ENCODE measurements at places on chromosomes 4 and X.

- DNase-seq, result no peak
Measured at GRCh38 chr4:7128644-7129043, 60.8 kb upstream of the GRPEL1 start.

GRCh38 chr4:30860978-30861377 is 140.8 kb downstream of the PCDH7 start:
- no peak for DNase-seq

GRCh38 chr4:38381788-38382187 is 282.2 kb upstream of the KLF3 start:
- no peak for DNase-seq

DNA sequence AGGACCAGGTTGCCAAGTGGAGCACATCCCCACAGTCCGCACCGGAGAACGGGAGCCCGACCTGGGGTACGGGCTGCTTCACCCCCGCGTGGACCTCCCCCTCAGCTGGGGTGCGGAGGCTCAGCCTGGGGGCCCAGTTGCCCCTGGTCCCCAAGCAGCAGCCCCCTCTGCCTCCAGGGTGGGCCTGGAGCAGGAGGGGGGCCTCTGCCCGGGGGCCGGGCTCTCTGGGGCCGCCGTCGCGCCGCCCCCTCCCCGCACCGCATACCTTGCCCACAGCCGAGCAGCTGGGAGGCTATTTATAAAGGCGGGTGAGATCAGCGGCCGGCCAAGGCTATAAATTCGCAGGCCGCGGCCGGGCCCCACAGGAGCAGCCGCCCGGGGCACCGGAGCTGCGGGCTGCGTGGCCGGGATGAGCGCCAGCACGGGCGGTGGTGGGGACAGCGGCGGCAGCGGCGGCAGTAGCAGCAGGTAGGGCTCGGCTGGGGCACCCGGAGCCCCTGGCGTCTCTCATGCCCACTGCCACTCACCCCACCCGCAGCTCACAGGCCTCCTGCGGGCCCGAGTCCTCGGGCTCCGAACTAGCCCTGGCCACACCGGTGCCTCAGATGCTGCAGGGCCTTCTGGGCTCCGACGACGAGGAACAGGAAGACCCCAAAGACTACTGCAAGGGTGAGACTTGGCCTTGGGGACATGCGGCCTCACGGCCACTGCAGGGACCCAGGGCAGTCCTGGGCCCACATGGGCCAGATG is at the start of gene SRPK3:
Gene SRPK3 (plus strand): TSS at position 364 of the 750 bp plus-strand sequence. CDS start 46 bp downstream, at position 410.
- DNase-seq, result no peak

DNA sequence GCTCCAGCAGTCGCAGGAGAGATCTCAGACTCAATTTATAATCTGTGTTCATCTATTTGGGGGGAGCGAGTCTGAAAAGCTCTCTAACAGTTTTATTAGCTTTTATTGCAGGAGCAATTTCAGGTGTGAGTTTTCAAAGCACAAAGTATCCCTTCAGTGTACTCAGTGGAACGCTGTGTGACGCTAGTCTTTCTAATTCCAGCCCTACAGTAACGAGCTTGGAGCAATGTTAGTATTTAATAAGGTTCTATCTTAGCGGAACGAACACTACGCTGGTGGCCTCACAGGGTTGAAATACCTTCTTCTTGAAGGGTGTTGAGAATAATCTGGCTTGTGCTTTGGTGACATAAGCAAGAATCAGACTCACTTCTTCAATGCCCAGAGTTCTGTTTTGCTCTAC is 8.4 kb downstream of the HS3ST1 start:
- no peak for DNase-seq

- DNase-seq, result no peak
Measured at GRCh38 chr4:168737806-168738172, 240.9 kb downstream of the PALLD start.

DNA sequence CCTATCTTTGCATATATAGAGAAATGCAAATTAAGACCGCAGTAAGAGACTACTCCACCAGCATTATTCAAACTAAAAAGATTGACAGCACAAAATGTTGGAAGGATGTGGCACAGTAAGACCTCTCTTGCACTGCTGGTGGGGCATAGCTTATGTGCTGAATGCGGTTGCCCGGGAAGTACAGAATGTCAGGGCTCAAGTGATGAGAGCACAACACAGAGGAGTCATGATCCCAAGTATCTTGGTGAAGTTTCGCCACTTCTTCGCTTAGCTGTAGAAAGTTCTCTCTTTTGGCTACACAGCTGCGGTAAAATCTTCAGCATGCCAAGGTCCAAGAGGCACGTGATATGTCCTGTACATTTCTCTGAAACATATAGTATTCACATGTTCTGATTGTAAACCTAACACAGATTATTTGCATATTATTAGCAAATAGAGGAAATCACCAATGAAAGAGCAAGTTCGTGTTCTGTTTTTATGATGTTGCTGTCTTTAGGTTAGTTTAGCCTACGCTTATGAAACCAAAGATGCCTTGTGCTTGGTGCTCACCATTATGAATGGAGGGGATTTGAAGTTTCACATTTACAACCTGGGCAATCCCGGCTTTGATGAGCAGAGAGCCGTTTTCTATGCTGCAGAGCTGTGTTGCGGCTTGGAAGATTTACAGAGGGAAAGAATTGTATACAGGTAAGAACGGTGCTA is 55.0 kb downstream of the HTT-AS start:
- no peak for DNase-seq

DNA sequence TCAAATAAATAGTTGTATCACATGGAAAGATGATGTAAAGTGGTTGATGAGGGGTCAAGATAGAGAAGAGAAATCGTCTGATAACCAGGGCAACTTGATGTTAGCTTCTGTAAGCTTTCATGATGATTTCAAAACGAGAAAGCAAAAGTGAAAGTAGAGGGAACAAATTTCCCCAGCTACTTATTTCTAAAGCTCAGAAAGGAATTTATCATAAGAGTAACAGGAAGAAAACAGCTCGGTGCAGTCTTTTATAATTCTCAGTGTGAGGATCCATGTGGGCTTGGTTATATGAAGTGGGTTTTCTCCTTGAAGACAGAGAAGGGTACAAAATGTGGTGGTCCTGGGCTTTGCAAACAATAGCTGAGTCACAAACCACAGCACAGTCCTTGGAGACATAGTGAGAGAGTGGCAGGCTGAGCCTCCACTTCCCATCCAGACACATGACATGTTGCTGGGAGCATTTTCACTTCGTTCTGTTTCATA is 32.1 kb upstream of the GLRA2 start:
- DNase-seq, result no peak

Measured in LNCaP clone FGC (cell line).